ENCODE measurements at places on chromosomes 1 and 21.

GRCh38 chr1:168970926-168971659 is 135.4 kb upstream of the ATP1B1 start:
- DNase-seq, result no peak

- no peak for DNase-seq
Measured at GRCh38 chr1:201026836-201027235, 3.3 kb upstream of the KIF21B start.

DNA sequence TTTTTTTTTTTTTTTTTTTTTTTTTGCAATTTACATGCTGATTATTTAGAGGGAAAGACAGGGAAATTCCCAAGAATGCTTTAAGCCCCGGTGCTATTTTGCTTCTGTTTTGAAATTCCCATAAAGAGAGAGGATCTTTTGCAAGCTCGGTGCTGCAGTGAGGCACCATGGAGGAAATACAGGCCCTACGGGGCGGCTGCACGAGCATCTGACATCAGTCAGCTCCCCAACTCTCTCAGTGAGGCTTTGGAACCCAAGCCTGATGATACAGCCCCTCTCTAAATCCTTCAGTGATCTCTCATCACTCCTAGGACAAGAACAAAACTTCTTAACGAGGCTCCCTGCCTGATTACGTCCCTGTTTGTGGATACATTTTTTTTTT is 791 bp upstream of the CHI3L1 start:
- no peak for DNase-seq

- no peak for DNase-seq
Measured at GRCh38 chr1:232142403-232143314, 487.3 kb downstream of the SIPA1L2 start.

All from NCI-H2171 treated with DMSO at 0.1 percent for 48 hours (cell line).